ENCODE measurements at places on chromosomes 2 and 18.

GRCh38 chr2:201939453-201939941 lies 94.2 kb upstream of the FZD7 start:
- no peak for DNase-seq

DNA sequence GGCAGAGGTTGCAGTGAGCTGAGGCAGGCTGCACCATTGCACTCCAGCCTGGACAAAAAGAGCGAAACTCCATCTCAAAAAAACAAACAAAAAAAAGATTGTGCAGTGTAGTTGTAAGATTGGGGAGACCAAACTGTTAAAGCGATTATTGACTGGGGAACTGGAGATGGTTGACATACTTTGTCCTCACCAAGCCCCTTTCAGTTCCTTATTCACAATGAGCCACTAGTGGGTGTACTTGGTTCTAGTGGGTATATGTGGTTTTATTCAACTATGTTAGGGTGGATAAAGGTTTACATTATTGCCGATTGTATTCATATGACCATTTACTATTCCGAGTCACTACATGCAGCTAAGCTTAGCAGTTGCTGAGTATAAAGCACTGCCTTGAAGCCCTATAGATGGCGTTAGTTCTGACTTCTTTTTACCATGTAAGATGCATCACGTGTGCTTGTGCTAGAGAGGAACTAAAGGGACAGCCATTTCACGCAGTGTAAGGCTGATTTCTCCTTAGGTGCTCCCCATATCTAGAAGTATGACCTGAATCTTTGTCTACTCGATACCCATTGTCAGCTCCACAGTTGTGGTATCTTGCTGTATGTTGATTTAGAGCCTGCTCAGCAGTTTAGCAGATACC lies 12.1 kb downstream of the EIF4E2 start:
- DNase-seq = no peak

DNA sequence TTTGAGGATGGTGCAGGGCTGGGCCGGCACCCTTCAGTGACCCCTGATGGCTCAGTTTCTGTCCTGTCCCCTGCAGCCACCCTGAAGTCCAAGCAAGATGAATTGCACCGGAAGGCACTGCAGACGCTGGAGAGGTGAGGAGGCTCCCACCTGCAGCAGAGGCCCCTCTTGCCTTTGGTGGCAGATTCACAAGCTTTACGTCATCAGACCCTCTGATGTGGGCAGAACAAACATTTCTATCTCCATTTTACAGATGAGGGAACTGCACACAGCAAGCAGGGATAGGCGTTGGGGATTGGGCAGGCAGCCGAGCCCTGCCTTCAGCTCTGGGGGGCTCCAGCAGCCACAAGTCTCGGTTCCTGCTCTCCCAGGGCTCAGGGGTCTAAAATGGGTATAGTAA lies 107.7 kb upstream of the MCFD2 start:
- no peak for DNase-seq

GRCh38 chr2:65456064-65456463 lies 23.7 kb upstream of the SPRED2 start:
- no peak for DNase-seq

DNA sequence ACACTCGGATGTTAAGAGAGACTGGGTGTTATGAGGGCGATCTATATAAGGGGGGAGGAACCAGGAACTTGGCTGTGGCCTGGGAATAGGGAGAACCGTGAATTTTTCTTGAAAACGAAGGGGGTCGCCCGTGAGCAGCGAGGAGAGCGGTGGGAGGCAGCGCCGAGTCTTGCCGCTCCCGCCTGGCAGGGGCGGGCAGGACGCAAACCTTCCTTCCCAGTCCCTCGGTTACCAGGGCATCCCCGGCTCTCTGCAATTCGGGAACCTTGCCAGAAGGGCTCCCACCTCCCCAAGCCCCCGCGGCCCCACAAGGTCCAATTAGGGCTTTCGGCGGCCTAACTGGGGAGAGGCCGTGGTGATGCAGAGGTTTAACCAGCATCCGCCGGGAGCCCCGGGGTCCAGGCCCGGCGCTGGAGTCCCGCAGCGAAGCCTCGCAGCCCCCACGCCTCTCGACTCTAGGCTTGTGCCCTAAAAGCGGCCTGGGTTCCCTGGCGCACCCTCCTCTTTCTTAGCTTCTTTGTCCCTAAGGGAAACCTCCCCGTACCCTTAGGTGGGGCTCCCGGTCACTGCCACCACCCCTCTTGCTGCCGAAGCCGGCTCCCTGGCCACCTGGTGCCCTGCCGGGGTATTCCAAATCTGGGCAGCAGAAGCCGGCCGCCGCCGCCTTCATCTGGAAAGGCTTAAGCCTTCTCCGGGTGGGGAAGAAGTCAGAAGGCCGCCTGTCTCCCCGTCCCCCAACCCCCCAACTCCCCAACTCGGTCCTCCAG lies 680 bp upstream of the FHOD3 start:
- no peak for DNase-seq

GRCh38 chr2:86286516-86286915 lies 50.9 kb downstream of the REEP1 start:
- no peak for DNase-seq

- no peak for DNase-seq
Measured at GRCh38 chr2:205589479-205589878, 92.8 kb upstream of the NRP2 start.

- no peak for DNase-seq
Measured at GRCh38 chr2:240023792-240024191, 1.4 kb downstream of the NDUFA10 start.

DNA sequence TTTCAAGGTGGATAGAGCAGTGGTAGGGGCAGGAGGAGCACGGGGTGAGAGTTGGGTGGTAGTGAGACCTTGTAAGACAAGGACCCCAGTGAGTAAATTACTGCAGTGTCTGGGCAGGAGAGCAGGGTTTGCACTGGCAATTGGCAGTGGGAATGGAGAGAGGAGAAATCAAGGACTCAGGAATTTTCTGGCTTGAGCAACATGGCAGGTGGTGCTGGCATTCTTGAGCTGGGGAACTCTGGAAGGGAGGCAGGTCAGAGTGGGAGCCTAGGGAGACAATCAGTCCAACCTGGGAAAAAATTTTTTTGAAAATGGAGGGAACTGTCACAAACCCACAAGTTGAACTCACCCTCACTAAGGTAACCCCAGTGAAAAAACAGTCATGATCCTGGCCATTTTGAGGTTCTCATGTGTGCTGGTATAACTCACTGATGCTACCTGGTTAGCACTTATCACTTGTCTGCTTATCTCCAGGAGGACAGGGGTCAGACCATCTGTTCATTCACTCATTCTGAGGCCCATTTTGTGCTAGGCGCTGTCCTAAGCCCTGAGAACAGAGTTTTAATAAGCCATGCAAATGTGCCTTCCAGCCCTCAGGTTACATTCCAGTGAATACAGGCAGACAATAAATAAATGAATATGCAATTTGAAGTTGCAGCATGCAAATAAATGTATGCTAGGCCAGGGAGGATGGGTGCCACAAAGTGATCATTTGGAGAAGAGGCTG lies 92.2 kb upstream of the SEC11C start:
- no peak for DNase-seq

DNA sequence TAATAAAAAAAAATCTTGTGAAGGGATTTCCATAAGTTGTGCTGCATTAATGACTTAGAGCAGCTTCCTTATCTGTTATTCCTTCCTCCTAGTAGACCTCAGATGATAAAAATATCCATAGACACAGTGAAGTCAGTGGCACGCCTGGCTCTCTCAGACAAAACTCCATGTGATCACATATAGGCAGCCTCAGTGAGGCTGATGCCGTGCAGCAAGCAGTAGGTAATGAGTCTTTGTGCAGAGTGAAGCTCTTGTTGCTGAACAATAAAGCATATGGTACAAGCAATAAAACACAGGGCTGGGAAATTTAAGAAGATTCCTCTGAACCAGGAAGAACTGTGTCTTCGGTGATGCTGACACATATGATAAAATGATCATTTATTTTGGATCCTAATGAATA lies 102.7 kb downstream of the CSRNP3 start:
- DNase-seq = no peak

DNA sequence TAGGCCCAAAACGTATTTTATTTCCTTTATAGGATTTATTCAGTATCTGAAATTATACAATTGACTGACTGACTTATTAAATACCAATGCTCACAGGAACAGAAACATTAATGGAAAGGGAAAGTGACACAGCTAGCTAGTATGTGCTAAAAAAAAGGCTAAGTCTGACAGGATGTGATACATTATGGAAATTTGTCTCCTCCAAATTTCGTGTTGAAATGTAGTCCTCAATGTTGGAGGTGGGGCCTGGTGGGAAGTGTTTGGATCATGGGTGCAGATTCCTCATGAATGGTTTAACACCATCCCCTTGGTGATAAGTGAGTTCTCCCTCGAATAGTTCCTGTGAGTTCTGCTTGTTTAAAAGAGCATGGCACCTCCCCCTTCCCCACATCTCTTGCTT lies 70.6 kb upstream of the WDR75 start:
- no peak for DNase-seq

DNA sequence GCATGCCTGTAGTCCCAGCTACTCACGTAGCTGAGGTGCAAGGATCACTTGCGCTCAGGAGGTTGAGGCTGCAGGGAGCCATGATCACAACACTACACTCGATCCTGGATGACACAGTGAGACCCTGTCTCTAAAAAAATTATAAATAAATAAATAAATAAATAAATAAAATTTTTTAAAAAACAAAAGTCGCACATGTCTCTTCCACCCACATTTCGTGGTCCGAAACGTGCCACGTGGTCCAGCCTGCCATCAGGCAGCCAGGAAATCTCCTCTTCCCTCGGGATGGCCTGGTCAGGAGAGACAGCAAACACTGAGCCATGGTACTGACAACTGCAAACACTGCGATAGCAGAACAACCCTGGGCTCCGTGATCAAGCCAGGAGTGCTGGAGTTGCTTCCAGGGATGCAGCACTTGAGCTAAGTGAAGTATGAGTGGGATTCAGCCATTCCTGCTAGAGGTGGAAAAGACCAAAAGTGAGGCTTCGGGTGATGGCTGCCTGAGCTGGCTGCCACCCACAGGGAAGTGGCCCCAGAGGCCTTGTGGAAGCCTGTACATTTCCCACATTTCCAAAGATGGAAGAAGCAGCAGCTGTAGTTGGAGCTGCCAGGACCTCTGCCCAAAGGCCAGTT lies 193.1 kb downstream of the SMAD2 start:
- no peak for DNase-seq

DNA sequence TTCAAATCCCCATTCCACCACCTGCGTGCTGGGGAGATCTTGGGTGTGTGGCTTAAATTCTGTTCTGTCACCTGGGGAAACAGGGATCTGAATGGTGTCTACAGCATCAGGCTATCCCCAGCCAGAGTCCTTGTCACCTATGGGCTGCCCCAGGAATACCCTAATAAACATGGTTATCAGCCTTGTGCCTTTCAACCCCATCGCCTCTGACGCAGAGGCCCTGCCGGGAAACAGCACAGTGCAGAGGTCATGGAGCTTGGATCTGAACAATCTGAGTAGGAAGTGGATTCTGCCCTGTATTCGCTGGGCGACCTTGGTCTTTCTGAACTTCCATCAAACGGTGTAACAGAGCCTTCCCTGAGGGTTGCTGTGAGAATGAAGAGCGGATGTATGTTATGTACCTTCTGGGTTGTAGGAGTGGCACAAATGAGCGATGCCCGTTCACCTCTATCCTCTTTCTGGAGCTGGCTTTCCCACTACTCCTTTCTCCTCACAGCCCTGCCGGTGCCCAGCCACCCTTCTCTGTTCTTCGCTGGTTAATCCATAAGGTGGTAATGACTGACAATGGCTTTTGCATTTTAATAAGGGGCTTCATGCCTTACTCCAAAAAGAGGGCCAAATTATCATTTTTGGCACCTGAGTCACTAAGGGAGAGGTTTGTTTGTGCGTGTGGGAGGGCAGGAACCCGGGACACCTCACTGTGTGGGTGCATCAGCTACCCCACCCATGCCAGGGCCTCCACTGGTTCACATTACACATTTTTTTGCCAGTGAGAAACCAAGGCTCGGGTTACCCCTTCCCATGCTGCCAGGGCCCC lies 256.5 kb downstream of the MYCN start:
- no peak for DNase-seq

- no peak for DNase-seq
Measured at GRCh38 chr2:28591711-28592335, 96.0 kb downstream of the PLB1 start.

DNA sequence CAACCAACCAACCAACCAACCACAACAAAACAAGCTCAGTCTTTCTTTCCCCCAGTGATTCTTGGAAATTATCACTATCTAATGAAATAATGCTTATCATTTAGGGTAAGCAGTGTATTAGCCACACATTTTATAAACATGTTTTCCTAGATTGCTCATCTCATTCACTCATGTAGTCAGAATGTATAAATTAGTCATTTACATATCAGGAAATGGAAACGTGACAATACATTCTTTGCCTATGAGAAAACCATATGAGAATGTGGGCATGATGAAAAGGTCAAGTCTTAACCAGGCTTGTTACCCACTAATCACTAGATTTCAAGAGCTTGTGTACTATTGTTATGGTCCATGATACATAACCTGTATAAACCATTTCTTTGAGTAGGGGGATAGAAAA lies 1583.4 kb upstream of the PIK3C3 start:
- no peak for DNase-seq

- DNase-seq = no peak
Measured at GRCh38 chr2:15378148-15378908, 182.8 kb downstream of the NBAS start.

Measured in CD4-positive, alpha-beta T cell treated with Interleukin-2 at 100 ng/mL for 4 hours (primary cell).